ENCODE measurements at places on chromosomes 2 and 18.

- no peak for DNase-seq
Measured at GRCh38 chr18:32440518-32440917, 30.2 kb downstream of the GAREM1 start.

DNA sequence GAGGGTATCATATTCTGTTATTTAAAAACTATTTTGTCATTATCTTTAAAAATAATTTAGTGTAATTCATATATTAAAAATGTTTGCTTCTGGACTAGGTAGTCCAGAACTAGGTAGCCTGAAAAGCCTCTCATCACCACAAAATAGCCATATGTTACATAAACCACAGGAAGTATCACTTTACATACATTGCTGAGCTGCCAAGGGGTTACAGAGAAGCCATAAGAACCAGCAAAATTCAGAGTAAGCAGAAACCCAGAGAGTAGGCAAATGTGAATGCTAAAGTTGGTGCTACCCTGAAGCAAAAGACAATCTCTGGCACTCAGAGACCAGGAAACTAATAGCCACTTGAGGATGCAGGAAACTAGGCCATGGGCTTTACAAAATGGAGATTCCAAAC, 60.9 kb downstream of the LOXHD1 start:
- no peak for DNase-seq

DNA sequence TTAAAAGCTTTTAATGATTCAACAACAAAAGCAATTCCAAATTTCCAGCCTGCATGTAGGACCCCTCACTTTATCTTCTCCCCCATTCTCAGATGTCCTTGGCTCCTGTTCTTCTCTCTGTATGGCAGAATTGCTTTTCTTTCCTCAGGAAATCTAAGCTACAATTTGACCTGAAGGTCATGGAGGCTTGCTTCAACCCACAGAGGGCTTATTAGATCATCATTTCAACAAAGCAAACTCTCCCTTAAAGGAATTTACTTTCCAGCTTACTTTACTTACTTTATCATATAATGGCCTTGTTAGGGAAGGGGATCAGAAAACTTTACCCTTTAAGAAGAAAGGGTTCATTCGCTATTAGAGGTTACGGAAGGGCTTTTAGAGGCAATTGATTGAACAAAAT, 211.5 kb downstream of the RAD51AP2 start:
- DNase-seq: no peak

DNA sequence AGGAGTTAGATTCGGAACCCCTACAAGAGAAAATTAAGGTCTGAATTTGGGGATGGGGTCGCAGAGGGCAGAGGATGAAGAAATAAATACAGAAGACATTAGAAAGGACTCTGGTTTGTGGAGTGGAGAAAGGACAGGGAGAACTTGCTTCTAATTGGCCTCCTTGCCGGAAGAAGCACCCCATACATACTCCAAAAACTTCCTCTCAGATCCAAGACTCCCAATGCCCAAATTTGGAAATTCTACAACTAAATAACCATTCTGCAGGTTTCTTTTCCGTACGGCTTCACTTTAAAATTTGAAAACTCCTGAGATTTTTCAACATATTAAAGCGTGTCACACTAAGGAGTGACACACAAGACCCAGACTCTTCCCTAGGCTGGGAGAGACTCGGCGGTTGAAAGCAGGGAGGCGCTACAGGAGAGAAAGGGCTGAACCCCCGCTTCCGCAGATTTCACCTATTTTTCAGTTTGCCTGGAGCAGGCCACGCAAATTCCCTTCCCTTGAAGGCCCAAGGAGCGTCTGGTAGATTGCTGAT, 478 bp downstream of the CLHC1 start:
- no peak for DNase-seq

- DNase-seq: no peak
Measured at GRCh38 chr18:24942144-24942543, 409.8 kb downstream of the ZNF521 start.

- DNase-seq: no peak
Measured at GRCh38 chr2:19033240-19033639, 325.2 kb downstream of the OSR1 start.

DNA sequence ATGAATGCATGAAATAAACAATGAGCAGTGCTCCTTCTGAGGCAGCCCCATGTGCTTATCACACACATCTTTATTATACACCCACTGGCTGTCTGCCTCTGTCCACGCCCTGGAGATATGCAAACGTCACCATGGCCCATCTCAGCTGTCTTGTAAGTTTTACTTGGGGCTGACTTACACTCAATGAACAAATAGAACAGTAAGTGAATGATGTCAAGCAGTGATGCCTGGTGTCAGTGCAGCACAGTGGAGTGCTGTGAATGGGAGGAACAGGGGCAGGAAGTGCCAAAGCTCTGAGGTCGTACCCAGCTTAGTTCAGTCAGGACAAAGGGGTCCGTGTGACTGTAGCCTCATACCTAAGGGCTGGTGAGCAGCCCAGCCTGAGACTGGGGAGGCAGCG, 659.5 kb upstream of the HS6ST1 start:
- no peak for DNase-seq

GRCh38 chr2:46006473-46007025, 290.7 kb upstream of the EPAS1 start:
- no peak for DNase-seq

- DNase-seq: no peak
Measured at GRCh38 chr2:241139531-241140444, 9.5 kb downstream of the PASK start.

DNA sequence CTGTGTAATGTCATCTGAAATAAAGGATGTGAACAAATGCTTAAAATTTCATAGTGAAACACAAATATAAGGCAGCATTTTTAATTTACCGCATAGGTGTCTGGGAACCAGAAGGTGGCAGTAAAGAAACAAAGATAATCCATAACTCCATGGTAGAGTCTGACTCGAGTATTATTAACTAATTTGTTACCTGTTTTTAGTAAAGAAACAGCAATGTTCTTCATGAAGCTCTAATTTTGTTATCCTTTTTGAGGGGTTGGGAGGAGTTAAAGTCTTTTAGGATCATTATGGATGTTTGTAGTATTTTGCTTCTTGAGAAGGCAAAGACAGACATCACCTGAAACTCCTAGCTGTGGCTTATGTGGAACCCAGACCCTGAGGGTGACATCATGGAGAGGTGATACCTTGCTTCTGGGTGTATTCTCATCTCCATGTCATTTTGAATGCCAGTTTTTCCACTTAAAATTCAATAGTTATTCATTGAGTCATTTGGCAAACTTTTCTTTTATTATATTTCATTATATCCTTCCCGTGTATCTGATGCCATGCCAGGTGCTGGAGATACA, 286.2 kb upstream of the EPAS1 start:
- DNase-seq: no peak

DNA sequence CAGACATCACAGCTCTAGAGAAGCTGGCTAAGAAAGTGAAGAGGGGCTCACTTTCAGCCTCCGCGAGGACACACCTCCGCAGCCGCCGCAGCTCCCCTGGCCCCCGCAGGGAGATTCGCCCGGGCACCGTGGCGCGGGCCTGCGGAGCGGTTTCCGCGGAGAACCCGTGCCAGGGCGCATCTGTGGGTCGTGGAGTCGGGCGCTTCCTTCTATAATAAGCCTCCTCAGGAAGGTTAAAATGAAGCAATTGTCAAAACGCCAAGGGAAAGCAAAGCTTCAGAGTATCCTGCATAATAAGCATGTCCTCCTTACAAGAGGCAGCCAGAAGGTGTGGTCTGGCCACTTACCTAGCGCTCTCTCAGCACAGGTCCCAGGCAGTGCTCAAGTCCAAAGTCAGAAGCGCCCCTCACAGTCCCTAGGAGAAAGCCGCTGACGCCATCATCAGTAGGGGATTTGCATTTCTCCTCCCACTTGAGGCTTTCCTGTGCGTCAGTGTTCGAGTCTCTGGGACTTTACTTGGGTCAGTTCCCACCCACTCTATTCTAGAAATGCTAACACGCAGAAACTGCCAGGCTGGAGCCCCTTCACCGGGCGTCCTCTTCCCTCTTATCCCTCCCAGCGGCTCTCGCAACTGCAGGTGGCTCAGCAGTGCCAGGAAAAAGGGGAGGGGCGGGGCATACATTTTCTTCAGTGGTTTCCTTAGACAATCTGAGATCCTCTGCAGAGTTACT, at the start of gene STAT4:
TSS of gene STAT4 (minus strand) at position 395 of the 731 bp plus-strand sequence. CDS start 2,791 bp downstream, outside the sequence.
- DNase-seq: no peak

GRCh38 chr18:63208676-63209075, 110.9 kb downstream of the BCL2 start:
- no peak for DNase-seq

All from AG09319 (cell line).